Erythroblast (primary cell): ENCODE measurements at places on chromosomes 12 and 14.

DNA sequence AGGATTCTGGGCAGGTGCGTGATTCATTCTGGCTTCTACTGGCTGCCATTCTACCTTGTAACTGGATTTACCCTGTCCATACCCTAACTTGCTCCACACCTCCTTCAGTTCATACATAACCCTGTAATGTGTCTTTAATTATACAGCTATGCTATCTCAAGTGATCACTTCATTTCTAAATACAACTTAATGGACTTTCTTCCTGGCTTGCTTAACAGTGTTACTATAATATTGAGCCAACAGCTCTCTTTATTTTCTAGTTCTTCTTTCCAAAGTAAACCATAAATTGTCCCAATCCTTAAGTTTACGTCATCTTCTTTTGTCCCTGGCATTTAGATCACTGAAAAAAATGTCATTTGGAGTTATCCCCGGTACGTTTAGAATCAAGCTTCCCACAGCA lies 75.9 kb upstream of the KCNJ8 start:
- DNase-seq = no peak

DNA sequence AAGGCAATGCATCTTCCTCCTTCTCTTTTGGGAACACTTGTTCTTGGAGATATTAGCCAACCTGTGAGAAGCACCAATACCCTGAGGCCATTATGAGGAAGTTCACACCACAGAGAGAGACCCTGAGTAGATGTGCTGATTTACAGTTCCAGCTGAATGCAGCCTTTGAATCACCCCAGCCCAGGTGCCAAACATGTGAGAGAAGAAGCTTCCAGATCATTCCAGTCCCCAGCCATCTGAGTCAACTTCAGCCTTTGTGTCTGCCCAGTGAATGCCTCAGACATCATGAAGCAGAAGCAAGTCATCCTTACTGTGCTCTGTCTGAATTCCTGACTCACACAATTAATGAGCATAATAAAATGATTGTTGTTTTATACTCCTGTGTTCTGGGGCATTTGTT lies 25.1 kb downstream of the C12orf42 start:
- no peak for DNase-seq

DNA sequence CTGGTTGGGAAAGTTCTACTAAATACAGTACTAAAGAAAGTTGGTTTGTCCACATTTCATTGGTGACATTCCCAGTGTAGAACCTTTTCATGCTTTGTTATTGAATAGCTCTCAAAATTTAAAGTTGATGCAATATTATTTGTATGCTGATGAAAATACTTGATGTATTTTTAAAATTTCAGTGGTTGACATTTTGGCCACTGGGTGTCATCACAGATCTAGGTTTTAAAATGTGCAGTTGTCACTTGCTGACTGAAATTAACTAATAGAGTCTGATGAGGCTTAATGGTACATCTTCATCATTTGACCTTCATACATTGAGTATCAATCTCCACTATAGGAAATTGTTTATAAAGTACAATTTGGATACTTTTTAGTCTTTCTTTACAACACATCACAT lies 37.1 kb downstream of the CMAS start:
- DNase-seq = peak; percentile 64

DNA sequence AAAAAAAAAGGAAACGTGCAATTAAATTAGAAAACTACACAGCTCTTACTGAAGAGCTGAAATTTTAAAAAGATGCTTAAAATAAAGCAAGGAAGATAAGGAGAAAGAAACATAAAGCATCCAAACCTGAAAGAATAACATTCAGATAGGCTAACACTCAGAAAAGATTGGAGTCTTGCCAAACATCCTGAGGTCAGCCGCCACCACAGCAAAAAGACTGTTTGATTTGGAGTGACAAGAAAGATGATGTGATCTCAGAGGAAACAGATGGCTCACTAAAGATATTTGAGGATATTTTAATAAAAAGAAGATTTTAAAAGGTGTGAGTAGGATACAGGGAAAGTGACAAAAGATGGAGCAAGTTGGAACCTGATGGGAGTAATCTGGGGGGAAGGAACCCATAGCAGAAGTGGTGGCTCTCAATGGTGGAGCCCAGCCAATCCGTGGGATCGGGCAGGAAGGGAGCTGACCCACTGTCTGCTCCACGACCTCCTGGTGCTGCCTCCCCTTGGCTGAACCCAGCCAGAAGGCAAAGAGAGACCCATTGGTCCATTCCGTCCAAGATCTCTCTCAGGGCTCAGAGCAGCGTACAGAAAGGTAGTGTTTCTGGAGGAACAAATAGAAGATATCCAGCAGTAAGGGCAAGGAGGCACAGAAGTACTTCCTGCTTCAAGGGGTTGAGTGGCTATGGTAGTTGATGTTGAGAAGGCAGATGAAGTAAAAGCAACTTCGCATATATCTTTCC lies 469.6 kb downstream of the RGS6 start:
- no peak for DNase-seq

GRCh38 chr12:88638388-88638787 lies 58.1 kb upstream of the KITLG start:
- no peak for DNase-seq

GRCh38 chr12:125070112-125070511 lies 4.9 kb downstream of the AACS start:
- DNase-seq = no peak

DNA sequence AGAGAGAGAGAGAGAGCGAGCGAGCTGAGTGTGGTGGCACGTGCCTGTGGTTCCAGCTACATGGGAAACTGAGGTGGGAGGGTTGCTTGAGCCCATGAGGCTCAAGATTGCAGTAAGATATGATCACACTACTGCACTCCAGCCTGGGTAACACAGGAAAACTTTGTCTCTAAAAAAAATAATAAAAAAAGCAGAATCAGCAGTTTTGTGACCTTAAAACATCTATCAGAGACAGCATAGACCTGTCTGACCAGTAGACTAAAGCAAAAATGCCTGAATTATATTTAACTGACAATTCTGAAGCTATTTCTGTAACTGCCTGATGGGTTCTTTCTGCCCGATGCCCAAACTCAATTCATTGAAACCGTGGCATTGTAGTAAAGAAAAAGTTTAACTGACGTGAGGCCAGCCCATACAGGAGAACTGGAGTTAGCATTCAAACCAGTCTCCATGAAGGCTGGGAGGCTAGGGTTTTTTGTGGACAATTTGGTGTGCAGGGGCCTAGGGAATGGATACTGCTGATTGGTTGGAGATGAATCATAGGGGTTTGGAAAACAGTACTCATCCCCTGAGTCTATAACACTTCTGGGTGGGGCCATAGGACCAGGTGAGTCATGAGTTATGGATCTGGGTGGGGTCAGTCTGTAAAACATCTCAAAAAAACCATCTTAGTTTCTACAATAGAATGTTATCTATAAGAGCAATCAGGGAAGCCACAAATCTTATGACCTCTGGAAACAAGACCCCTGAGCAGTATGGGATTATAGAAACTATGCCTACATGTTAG lies 8.0 kb upstream of the RASSF8 start:
- DNase-seq = no peak

GRCh38 chr12:15481846-15482245 lies 159.5 kb downstream of the PTPRO start:
- DNase-seq = no peak

- DNase-seq = peak; percentile 61
Observed at GRCh38 chr14:24298892-24299254, 707 bp downstream of the DHRS1 start.

GRCh38 chr14:91309756-91310280 lies 65.3 kb upstream of the GPR68 start:
- no peak for DNase-seq

DNA sequence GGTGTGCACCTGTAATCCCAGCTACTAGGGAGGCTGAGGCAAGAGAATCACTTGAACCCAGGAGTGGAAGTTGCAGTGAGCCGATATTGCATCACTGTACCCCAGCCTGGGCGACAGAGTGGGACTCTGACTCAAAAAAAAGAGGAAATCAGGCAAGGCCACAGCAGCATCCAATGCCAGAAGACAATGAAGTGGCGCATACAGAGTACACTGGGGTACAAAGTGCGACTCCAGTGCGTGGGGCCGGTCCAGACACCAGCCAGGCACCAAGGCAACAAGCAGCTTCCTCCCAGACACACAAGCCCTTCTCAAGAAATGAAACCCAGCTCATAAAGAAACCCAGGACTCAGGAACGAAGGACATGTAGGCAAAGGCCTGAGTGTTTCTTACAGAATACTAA lies 28.2 kb downstream of the TTC7B start:
- DNase-seq = no peak

DNA sequence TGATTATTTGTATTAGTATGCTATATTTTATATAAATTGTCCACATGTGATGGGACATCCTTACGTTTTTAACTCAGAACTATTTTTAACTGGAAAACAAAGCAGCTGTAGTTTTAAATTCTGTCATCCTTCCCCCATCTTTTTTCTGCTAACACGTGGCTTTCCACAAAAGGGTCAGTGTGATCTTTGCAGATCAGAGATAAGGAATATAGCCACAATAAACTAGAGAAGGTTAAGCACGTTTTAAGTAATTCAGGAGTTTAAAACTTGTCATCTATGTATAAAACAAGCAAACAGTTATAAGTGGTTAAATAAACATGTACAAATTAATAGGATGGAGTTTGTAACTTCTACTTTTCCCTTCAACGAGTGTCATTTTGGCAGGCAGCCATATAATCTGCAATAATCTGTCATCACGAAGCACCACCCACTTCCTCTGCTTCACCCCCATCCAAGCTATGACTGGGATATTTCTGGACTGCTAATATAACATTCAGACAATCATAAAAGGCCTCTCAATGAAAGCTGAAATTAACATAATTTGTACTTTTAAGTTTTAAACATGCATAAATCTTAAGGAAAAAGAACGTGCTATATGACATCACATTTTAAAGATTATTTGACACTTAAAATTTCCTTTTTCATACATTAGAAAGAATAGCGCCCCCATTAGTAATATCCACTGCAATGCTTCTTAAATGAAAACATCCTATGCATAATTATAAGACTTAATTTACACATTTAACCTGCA lies 15.3 kb downstream of the TAOK3 start:
- DNase-seq = peak; percentile 94

- DNase-seq = no peak
Observed at GRCh38 chr14:51314321-51315015, 74.4 kb downstream of the TMX1 start.

- DNase-seq = no peak
Observed at GRCh38 chr14:66088656-66089055, 397.5 kb upstream of the CCDC196 start.

DNA sequence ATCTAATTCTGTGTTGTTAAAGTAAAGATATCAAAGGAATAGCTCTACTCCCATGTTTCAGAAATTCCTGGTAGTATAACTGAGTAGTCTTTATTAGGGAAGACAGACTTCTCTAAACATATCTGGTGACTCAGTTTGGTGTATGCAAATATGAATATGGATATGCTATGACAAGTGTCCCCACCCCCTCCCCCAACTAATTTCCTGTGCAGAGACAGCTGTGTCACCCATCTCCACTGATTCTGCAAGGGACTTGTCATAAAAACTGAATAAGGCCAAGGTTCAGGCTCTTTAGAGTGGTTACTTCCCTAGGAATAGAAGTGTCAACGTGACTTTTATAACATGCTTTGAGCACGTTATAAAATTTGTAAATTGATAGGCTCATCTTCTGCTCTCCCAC lies 429.1 kb downstream of the DAD1 start:
- DNase-seq = no peak

- no peak for DNase-seq
Observed at GRCh38 chr14:75205591-75205990, 29.2 kb upstream of the TMED10 start.

DNA sequence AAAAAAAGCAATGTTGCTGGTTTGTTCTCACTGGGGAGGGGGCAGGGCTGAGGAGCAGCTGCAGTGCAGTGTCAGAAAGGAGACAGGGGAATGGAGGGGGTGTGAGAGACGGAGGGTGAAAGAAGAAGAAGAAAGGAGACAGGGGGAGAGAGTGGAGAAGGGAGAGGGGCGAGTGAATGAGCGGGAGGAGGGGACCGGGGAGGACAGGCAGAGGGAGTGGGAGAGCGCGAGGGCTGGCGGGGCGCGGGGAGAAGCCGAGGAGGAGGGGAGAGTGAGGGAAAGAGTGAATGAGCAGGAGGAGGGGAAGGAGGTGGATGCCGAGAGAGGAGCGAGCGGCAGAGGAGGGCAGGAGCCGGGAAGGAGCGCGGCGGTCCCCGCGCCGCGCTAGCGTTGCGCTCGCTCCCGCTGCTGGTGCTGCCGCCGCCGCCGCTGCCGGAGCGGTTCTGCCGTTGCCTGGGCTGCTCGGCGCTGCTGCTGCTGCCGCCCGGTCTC lies at the start of gene NOVA1:
NOVA1 (minus strand) TSS at position 445 of the 492 bp plus-strand sequence. CDS start 597 bp downstream, outside the sequence.
- no peak for DNase-seq
